Neural crest cell (in vitro differentiated cells): ENCODE measurements at places on chromosomes 6 and 20. TPM values are rescaled to one million over a fixed set of nuclear protein-coding genes. Genes with fewer than 3 reads are reported as not detected.

DNA sequence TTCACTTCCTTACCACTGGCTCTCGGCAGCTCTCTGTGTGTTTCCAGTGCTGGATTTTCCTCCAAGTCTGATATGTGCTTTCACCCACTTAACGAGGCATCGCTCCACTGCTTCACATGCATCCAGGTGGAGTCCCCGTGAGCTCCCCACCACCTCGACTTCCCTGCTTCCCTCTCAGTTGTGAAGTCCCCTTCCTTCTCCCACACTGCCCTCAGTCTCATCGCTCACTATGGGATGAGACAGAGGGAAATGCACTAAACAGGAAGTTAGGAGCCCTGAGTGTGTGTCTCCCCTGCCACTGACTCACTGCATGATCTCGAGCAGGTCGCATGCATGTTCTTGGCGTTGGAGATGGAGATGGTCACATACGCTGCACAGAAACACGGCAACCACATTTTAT lies 84.0 kb downstream of the MTHFD1L start:
- no peak overlapping the region for H3K4me3 ChIP-seq
- H3K4me1 ChIP-seq, result peaks cover 12% of the 10 kb centered on the region

DNA sequence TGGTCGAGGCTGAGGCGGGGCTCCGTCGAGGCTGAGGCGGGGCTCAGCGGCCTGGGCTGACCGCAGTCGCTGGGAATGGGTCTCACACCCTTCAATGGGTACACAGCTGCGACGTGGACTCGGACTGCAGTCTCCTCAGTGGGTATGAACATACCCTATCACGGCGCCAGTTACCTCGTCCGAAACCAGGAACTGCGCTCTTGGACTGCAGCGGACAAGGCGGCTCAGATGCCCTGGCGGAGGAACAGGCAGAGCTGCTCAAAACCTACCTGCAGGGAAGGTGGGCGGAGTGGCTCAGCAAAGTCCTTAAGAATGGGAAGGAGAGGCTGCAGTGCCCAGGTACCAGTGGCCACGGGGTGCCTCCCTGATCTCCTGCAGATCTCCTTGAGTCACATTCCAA lies 14.2 kb downstream of the HLA-A start:
- no peaks in the 10 kb centered on the region for H3K27me3 ChIP-seq
- no peak overlapping the region for H3K4me3 ChIP-seq
- no peak overlapping the region for H3K27ac ChIP-seq
- no peaks in the 10 kb centered on the region for H3K36me3 ChIP-seq
- no peak for DNase-seq

DNA sequence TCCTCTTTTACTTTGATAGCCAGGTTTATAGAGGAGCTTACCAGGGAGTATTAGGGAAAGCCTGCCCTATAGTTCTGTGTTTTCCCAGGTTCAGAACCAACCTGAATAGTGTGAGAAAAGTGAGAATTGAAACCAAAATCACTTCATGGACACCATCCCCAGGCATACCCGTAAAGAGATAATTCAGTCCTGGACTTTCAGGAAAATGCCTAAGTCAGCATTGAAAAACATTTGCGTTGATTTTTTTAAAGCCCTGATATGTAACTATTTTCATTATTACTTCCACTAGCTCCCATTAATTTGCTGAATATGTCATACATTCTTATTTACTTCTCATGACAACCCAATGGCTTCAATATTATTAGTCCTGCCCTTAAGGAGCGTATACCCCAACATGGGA lies 77.4 kb upstream of the TCF21 start:
- H3K4me3 ChIP-seq, result no peak overlapping the region
- H3K27ac ChIP-seq, result no peak overlapping the region
- DNase-seq, result no peak
- H3K36me3 ChIP-seq, result no peaks in the 10 kb centered on the region

DNA sequence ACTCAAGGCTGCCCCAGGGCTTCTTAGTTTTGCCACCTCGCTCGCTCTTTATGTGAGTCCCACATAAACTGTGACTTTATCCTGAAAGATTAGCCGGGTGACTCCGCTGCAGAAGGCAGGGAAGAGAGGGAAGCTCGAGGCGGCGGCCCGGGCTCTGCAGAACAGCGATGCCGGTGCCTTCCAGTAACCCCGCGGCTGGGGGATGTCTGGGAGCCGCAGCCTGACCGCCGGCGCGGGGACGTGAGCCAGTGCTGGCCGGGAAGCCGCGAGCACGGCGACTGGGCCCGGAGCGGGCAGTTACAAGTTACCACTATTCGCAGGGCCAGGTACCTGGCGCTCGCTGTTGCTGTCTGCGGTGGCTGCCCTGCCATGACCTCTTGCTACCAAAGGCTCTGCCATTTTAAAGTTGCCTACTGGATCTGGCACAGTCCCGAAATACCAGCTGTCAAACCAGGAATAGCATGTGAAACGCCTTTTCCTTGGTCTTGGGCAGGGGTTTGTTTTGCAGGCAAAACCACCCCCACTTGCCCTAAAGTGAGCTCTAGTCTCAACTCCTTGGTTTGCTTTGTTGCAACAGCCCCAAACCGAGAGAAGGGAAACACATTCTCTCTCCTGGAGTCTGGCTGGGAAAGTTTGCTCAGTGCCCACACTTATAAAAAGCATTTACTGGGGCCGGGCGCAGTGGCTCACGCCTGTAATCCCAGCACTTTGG lies 124.0 kb upstream of the SLC2A12 start:
- H3K4me3 ChIP-seq, result peak overlapping the region; percentile 91
- H3K27ac ChIP-seq, result no peak overlapping the region
- H3K4me1 ChIP-seq, result peaks cover 31% of the 10 kb centered on the region
- peaks cover 28% of the 10 kb centered on the region for H3K27me3 ChIP-seq
- no peaks in the 10 kb centered on the region for H3K36me3 ChIP-seq

DNA sequence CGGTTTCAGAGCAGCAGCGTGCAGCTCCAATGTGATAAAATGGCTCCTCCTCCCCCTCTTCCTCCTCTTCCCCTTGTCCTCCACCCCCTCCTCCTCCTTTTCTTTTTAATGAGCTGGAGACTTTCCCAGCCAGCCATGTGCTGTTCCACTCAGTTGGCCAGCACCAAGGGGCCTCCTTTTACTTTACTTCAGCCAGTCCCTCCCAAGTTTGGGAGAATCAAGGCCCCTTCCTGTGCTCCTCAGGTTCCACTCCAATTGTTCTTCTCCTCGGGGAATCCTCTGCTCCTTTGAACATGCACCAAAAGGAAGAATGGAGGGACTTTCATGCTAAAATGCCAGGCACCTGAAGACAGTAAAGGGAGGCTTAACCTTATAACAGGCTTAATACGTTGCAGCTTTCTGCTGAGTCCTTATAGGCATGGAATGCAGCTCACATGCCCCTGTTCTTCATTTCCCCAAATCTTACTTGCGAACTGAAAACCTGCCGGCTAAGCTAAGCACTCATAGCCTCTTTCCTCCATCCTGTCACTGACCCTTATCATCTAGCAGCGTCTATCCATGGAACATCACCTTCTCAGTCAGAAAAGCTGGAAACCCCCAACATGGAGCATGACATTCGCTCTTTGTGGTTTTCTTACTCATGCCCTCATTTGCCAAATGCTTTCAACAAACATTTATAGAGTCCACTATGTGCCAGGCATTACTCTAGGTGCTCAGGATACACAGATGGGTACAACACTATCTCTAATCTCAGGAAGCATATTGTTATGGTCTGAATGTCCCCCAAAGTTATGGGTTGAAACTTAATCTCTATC lies 170.6 kb downstream of the PHACTR1 start:
- H3K27me3 ChIP-seq, result no peaks in the 10 kb centered on the region
- H3K36me3 ChIP-seq, result peaks cover 6% of the 10 kb centered on the region
- no peak overlapping the region for H3K4me3 ChIP-seq

DNA sequence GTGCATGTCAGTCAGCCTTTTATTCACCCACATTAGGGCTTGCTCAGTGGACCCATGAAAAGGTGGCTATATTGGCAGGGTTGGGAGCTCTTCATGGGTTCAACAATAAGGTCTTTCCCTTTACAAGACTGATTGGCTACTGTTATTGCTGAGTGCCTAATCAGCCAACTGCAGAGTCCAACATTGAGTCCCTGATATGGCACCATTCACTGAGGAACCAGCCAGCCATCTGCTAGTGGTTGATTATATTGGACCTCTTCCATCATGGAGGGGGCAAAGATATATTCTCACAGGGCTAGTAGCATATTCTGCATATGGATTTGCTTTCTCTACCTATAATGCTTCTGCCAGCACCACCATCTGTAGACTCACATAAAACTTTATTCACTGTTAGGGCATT lies 69.9 kb downstream of the CDKAL1 start:
- no peak overlapping the region for H3K27ac ChIP-seq
- peaks cover 3% of the 10 kb centered on the region for H3K36me3 ChIP-seq
- H3K4me3 ChIP-seq, result no peak overlapping the region
- no peak for DNase-seq
- peaks cover 12% of the 10 kb centered on the region for H3K4me1 ChIP-seq

DNA sequence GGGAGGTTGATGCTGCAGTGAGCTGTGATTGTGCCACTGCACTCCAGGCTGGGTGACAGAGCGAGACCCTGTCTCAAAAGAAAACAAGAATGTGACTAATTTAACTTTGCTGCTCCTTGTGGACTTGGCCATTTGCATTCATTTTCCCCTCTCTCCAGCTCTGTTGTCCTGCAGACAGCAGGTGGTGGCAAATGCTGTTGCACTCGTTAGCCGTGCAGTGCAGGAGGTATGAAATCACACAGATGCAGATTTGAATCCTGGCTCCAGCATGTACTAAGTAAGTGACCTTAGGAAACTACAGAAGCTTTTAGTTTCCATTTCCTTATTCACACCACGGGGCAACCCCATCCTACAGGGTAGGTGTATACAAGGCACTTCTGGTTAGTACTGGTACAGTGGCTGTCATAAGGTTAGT lies 9.6 kb upstream of the BEND3 start:
- peaks cover 20% of the 10 kb centered on the region for H3K4me1 ChIP-seq
- H3K4me3 ChIP-seq, result no peak overlapping the region
- no peaks in the 10 kb centered on the region for H3K27me3 ChIP-seq
- DNase-seq, result no peak
- H3K27ac ChIP-seq, result no peak overlapping the region

- H3K27me3 ChIP-seq, result no peaks in the 10 kb centered on the region
- H3K4me1 ChIP-seq, result peaks cover 25% of the 10 kb centered on the region
- H3K4me3 ChIP-seq, result peak overlapping the region; percentile 97
- DNase-seq, result no peak
- H3K27ac ChIP-seq, result no peak overlapping the region
Measured at GRCh38 chr6:147201885-147202515, 2.2 kb upstream of the STXBP5 start.

GRCh38 chr20:25565578-25566157 lies 19.7 kb downstream of the NINL start:
- peaks cover 17% of the 10 kb centered on the region for H3K36me3 ChIP-seq
- H3K4me1 ChIP-seq, result peaks cover 23% of the 10 kb centered on the region
- no peak for DNase-seq
- peak overlapping the region; percentile 76 for H3K27ac ChIP-seq
- no peak overlapping the region for H3K4me3 ChIP-seq

- no peaks in the 10 kb centered on the region for H3K27me3 ChIP-seq
- no peak overlapping the region for H3K4me3 ChIP-seq
- H3K36me3 ChIP-seq, result no peaks in the 10 kb centered on the region
- no peak for DNase-seq
- peak overlapping the region; percentile 76 for H3K27ac ChIP-seq
Measured at GRCh38 chr6:23783901-23784300, 342.1 kb upstream of the NRSN1 start.

Gene MAS1
- total RNA-seq, result not detected in 2 replicates

- H3K4me3 ChIP-seq, result no peak overlapping the region
- no peak for DNase-seq
- H3K27ac ChIP-seq, result no peak overlapping the region
- H3K36me3 ChIP-seq, result peaks cover 10% of the 10 kb centered on the region
- no peaks in the 10 kb centered on the region for H3K27me3 ChIP-seq
- H3K4me1 ChIP-seq, result no peaks in the 10 kb centered on the region
Measured at GRCh38 chr20:25467441-25467840, 60.0 kb downstream of the GINS1 start.

Gene SIRPD
- total RNA-seq, result not detected in 2 replicates

GRCh38 chr6:125019281-125019680 lies 57.0 kb downstream of the RNF217 start:
- H3K27ac ChIP-seq, result no peak overlapping the region
- H3K36me3 ChIP-seq, result no peaks in the 10 kb centered on the region
- no peaks in the 10 kb centered on the region for H3K27me3 ChIP-seq
- no peak for DNase-seq

GRCh38 chr6:111098597-111098996 lies 11.3 kb downstream of the SLC16A10 start:
- no peak for DNase-seq
- H3K27me3 ChIP-seq, result no peaks in the 10 kb centered on the region
- no peaks in the 10 kb centered on the region for H3K4me1 ChIP-seq

DNA sequence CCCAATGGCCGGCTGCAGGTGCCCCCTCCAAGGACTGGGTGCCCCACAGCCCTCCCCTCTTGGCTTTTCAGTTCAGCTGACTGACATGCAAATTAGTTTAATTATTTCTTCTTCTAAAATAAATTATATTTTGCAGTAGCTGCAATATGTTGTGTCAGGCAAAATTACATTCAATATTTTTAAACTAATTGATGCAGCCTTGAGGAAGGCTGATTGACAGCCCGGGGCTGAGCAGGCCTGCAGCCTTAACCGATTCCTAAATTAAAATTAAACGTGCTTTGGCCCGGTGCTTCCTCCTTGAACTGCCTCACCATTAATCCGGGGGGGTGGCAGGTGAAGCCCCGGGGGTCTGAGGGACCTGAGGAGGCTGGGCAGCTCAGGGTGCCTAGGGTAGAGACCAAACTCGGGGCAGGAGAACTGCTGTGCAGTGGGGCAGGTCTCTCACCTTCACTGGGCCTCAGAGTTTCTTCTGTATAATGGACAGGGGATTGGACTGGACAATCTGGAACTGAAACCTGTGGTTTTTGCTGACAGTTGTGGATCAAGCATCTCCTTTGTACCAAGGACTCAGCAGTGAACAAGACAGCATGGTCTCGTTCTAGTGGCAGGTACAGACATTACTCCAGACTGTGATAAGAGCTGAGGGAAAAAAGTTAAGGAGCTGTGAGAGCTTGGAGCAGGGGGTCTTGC lies 72.5 kb downstream of the CD40 start:
- H3K4me3 ChIP-seq, result no peak overlapping the region
- H3K4me1 ChIP-seq, result no peaks in the 10 kb centered on the region
- DNase-seq, result no peak
- peaks cover 20% of the 10 kb centered on the region for H3K27me3 ChIP-seq
- H3K27ac ChIP-seq, result no peak overlapping the region

Gene SLC22A7
- total RNA-seq, result 0.37 TPM in 1 of 2 replicates, not detected in the other

GRCh38 chr6:5712349-5713215 lies 294.1 kb downstream of the NRN1 start:
- peaks cover 11% of the 10 kb centered on the region for H3K36me3 ChIP-seq
- no peak overlapping the region for H3K4me3 ChIP-seq
- no peak overlapping the region for H3K27ac ChIP-seq
- H3K4me1 ChIP-seq, result no peaks in the 10 kb centered on the region
- no peaks in the 10 kb centered on the region for H3K27me3 ChIP-seq
- DNase-seq, result no peak

DNA sequence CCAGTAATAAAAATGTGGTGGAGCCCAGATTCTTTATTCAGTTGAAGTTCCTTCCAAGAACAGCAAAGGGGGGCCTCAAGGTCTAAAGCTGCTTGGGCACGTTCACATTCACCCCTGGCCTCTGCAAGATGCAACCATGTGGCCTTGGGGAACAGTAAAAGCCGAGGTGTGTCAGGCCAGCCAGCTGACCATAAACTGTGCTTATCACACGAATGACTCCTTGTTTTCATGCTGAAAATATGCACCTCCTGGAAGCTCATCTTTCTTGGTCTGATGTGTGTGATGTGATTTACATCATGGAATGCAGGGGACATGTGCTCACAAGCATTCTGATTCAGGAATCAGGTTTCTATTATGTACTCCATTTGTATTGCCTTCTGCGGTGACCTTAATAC lies 211.6 kb upstream of the MARCKS start:
- peaks cover 8% of the 10 kb centered on the region for H3K4me1 ChIP-seq
- DNase-seq, result no peak
- no peak overlapping the region for H3K4me3 ChIP-seq

- peak within 1 kb of the TSS; percentile 54 for H3K4me3 ChIP-seq
- no peaks in the 10 kb centered on the region for H3K36me3 ChIP-seq
- H3K4me1 ChIP-seq, result peaks cover 29% of the 10 kb centered on the region
- no peak within 1 kb of the TSS for H3K27ac ChIP-seq
- DNase-seq, result no peak
Measured at GRCh38 chr6:44216677-44217331, at the start of gene MYMX. Gene MYMX, plus strand, starts transcription at chr6:44216926. Its CDS starts 546 bp downstream, at chr6:44217472.
